ENCODE measurements at places on chromosomes 4 and X.

DNA sequence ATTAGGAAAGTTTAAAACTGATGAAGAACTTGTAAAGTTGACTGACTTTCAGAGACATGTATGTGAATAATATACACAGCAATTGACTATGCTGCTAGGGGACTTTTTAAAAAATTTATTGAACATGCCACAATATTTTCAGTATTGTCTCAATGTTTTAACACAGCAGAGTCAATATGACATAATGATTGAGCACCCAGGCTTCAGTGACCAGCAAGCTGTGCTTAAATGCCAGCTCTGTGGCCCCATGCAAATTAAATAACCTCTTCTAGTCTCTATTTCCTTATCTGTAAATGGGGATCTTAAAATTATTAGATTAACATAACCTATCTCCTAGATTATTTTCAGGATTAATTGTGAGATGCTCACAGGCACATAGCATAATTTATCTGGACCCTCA, 56.8 kb upstream of the TXK start:
- DNase-seq = no peak

GRCh38 chr4:79442422-79442821, 34.4 kb upstream of the GK2 start:
- no peak for DNase-seq

DNA sequence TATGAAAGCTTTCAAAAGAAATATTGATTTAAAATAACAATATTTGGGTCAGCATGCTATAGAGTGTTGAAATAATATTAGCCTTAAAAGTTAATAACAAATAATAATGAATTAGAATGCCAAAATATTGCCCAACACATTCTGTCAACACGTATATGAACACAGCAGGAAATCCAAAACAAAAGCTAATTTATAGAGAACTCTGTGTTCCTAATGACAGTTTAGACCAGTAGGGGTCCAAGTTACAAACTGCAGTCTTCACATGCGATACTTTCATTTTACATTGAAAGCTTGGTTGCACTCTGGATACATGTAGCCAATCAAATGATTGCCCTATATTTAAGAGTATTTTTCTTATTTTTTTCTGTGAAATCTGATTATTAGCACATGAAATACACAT, 274.4 kb downstream of the DCTD start:
- DNase-seq = no peak

DNA sequence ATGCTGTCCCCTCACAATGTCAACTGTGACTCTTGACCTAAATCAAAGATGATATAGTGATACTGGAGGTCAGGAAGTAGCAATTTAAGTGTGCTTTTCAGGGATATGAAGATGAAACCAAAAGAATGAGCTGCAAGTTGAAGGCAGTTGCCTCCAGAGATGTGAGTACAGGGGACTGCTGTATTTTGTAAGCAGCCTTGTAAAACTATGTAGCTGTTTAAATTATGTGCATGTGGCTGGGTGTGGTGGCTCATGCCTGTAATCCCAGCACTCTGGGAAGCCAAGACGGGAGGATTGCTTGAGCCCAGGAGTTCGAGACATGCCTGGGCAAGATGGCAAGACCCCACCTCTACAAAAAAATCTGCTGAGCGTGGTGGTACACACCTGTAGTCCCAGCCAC, 15.1 kb upstream of the TNIP2 start:
- no peak for DNase-seq

GRCh38 chr4:89572224-89572858, 264.6 kb downstream of the SNCA start:
- DNase-seq = no peak

DNA sequence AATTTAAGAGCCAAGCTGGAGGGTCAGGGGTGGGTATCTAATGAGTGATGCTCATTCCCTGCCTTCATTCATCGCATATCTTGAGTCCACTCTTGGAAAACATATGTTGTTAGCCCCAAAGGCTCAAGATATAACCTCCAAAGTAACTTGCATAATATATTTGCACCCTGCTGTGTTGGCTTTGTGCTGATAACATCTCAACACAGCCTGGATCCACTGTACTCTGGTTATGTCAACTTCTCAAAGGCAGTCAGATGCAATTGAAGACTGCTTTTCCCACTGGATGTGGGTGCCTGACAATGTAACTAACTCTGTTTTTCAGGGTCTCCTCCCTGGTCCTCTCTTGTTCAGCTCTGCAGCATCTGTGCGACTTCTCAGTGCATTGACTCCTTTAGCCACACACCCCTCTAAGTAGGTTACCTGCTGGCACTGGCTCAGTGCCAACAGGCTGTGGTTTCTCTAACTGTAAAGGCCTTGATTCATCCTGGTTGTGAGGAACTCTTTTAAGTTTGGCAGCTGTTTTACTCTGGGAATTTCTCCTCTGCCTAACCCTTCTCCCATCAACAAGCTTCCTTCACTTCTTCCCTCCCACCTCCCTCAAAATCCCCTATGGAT, 28.1 kb downstream of the SLC16A2 start:
- DNase-seq = peak; percentile 3

GRCh38 chr4:90695411-90695810, 568.2 kb downstream of the CCSER1 start:
- DNase-seq = no peak

DNA sequence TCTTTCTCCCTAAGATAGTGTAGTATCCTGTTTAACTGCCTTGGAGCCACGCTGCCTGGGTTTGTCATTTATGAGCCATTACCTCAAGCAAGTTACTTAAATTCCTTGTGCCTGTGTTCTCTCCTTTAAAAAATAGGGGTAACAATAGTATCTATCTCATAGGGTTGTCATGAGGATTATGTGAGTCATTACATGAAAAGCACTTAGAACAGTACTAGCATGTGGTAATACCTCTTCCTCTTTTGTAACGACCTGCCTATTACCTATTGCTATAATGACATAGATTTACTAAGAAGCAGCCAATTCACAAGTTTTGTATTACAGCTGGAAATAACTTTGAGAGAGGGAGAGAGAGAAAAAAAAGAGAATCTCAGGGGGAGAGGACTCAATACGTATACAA, 834.7 kb downstream of the RAPGEF2 start:
- DNase-seq = no peak

GRCh38 chr4:185859111-185859510, 47.1 kb upstream of the SORBS2 start:
- DNase-seq = no peak

- DNase-seq = no peak
These were observed 84.8 kb downstream of the CHIC1 start for GRCh38 chrX:73647632-73648322.

All from CD4-positive, alpha-beta T cell treated with Interleukin-1 beta for 1 hour (primary cell).